ENCODE measurements at places on chromosomes 6 and 20.
A peak's percentile ranks its signal among the peaks of the same experiment; 100 is the strongest.

GRCh38 chr20:13638162-13638495 lies 603 bp downstream of the TASP1 start:
- DNase-seq, result no peak

GRCh38 chr20:33445881-33446625 lies 2.5 kb upstream of the SNTA1 start:
- DNase-seq, result no peak

- no peak for DNase-seq
Measured at GRCh38 chr20:717832-718231, 42.2 kb upstream of the SCRT2 start.

DNA sequence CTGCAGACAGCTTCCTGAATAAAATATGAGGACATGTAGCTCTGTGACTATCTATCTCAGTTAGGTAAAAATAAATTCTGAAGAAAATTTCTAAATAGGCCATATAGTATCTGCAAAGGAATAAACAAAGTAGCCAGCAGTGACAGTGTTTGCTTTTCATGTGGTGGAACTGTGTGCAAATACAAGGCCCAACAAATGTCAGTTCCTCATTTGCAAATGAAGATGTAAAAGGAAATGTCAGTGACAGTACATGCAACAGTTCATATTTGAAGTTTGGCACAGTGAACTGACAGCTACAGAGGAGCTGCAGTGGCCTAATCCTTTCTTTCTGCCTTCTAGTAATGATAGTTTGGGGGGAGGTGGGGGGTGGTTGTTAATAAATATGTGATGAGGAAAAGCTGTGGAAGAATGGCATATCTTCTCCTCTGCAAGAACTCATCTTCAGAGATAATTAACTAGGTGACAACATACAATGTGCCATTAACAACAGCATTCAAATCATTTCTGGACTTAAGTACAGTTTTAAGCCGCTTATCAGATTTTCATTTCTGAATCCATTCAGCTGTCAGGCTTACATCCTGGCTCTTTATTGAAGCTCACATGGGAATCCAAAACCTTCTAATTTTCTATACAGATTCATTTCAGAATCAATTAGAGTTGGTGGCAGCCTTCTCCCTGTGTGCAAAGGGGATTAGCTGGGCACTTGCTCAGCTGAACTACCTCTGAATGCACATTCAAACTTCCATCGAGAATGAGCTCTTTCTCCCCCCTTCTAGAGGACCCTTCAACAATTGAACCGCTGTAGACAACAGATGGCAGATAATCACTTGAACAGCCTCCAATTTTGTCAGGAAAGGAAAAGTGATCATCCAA lies 1059.0 kb upstream of the EPHA7 start:
- no peak for DNase-seq

DNA sequence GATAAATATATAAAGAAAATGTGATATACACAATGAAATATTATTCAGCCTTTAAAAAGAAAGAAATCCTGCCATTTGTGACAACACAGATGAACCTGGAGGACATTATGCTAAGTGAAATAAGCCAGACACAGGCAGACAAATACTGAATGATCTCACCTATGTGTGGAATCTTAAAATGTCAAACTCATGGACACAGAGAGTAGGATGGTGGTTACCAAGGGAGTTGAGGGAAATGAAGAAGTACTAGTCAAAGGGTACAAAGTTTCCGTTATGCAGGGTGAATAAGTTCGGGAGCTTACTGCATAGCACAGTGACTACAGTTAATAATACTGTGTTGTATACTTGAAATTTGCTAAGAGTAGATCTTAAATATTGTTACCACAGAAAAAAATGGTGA lies 14.6 kb upstream of the DEFB132 start:
- DNase-seq, result peak; percentile 36

DNA sequence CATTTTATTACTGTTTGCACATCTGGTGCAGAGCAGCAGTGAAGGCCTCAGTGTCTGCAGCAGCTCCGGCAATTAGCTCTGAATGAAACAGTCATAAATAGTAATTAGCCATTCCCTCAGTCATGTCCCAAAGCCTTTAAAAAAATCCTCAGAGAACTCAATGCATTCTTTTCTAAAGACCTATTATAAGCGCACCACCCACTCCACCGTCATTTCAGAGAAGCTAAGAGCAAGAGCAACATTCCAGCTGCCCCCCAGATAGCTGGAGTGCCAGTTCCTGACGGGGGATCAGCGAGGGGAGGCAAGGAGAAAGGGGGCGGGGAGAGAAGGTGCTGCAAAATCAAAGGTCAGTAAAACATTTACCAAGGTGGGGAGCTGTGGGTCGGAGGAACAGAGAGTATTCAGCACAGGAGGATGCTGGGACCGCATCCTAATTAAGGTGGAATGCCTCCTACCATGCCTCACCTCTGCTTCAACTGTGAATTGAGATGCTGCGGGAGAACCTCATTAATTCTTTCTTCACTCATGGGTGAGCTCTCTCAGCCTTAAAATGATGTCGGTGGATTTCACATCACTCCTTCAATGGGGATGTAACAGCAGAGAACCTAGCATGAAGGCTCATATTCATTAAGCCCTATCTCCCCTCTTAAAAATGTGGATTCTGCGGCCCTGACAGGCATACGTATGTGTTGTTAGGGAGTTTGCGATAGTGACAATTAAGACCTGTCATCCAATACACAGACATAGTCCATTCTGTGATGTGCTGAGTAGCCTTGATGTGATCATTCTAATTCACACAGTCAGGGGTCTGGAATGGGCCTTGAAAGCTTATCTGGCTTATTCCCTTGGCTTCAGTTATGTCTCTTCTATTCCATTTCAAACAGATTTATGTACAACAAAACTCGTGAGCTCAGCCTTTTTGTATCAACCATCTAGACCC lies 469.5 kb upstream of the NRSN1 start:
- no peak for DNase-seq

GRCh38 chr6:392441-393390 lies 1.2 kb downstream of the IRF4 start:
- DNase-seq, result peak; percentile 44

GRCh38 chr20:13765299-13765698 lies 19.4 kb downstream of the ESF1 start:
- no peak for DNase-seq

DNA sequence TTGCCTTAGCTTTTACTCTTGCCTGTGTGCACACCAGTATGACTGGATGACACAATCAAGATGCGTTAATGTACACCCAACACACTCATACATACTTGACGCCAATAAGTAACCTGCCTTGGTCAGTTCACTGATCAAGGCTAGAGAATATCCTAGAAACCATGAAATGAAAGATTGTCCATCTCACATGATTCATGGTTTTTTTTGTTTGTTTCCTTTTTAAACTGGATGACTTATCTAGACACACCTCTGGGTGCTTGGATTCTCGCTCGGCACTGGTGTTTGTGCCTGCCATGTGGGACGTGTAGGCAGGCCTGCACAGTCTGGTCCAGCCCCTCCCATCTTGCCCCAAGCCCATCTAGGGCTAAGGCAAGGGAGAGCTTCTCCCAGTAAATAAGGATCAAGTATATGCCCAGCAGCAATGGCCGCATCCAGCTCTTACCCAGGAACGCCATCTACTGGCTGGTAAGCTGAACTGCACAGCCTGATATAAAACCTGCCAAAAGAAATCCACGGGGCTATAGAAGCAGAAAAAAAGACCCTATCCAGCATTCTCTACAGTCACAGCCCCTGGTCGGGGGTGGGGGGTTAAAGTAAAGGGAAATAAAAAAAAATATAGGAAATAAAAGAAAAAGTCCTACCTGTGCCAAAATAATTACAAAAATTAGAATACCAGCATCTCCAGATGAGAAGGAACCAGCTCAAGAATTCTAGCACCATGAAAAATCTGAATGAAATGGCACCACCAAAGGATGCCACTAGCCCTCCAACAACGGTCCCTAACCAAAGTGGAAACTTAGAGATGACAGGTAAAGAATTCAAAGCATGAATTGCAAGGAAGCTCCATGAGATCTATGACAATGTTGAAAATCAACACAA lies 73.3 kb downstream of the OTOR start:
- DNase-seq, result peak; percentile 61

DNA sequence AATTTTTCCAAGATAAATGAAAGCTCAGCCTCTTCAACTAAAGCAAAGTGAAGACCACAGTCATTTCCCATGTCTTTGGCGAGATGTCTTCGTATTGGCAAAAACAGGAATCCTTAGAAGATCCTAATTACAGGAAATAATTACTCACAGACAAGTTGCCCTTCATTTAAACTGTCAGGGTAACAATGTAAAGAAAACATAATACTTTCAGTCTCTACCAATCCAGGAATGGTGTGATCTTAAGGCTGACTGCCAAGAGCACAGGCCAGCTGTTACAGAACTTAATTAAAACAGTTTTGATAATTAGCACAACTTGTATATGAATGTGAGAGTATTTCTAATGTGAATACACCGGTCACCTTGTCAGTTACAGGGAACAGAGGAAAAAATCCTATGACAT lies 292.2 kb downstream of the PACRG start:
- DNase-seq, result no peak

DNA sequence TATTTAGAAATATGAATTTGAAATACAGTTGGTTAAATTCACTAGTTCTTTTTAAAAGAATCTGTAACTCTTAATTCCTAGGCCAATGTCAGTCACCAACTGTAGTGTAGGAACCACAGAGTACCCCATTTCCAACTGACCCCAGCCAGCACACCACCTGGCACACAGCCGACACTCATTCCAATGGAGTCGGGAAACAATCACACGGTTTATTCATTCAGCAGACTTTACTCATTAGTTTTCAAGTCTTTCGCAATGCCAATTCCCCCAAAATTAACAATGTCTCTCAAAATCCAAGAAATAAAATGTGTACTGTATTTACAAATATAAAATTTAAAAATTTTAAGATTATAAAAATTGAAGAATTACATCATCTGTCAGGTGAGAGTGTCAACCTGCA lies 13.5 kb downstream of the ARG1 start:
- no peak for DNase-seq

- DNase-seq, result no peak
Measured at GRCh38 chr6:79584332-79584731, 46.8 kb upstream of the SH3BGRL2 start.

GRCh38 chr6:22892452-22892851 lies 323.1 kb downstream of the HDGFL1 start:
- peak; percentile 33 for DNase-seq

GRCh38 chr6:16343593-16343992 lies 105.2 kb downstream of the GMPR start:
- no peak for DNase-seq

DNA sequence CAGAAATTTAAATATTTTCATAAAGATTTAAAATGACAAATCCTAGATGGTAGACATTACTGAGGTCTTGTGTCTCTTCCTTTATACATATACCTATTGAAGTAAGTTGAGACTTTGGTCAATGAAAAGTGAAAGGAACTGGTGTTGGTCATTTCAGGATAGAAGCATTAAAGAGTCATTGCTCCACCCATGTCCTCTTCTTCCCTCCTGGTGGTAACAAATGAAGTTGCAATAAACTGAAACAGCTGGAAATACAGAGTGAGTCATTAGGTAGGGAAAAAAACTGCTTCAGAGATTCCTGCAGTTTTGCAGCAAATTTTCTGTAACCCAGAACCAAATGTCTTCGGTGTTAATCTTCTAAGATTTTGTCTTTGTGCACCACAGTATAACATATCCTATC lies 448.0 kb downstream of the EYS start:
- DNase-seq, result no peak

DNA sequence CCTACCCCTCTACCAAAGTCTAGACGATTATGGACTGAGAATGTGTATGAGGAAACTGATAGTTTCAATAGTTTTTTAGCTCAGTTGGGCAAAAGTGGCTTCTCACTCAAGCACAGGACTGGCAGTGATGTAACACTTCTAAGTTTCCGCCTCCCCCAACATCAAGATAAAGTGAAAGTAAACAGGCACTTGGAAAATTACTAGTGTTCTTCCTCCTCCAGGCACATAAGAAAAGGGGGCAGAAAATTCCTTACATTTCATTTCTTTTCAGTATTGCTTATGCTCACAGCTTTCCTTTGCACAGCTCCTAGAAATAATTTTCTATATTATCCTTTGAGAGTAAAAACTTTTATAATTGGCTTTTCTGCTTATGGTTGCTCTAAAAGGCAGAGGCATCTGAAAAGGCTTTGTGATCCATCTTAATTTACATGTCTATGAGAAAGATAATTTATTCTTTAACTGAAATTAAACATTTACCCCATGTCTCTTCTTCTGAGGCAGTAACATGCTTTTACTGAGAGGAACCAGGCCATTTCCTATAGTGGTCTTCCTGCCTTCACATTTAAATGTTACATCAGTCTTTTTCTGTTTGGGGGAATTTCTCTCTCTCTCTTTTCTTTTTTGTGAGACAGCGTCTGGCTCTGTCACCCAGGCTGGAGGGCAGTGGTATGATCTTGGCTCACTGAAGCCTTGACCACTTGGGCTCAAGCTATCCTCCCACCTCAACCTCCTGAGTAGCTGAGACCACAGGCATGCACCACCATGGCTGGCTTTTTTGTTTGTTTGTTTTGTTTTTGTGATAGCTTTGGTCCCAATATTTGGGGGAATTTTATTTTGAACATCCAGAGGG lies 65.0 kb upstream of the EEF1A1 start:
- DNase-seq, result peak; percentile 87

GRCh38 chr6:156013155-156013554 lies 557.5 kb upstream of the NOX3 start:
- no peak for DNase-seq

GRCh38 chr6:158009935-158010585 lies 28.4 kb downstream of the SYNJ2 start:
- DNase-seq, result no peak

GRCh38 chr6:164763788-164764187 lies 545.6 kb downstream of the C6orf118 start:
- DNase-seq, result no peak

DNA sequence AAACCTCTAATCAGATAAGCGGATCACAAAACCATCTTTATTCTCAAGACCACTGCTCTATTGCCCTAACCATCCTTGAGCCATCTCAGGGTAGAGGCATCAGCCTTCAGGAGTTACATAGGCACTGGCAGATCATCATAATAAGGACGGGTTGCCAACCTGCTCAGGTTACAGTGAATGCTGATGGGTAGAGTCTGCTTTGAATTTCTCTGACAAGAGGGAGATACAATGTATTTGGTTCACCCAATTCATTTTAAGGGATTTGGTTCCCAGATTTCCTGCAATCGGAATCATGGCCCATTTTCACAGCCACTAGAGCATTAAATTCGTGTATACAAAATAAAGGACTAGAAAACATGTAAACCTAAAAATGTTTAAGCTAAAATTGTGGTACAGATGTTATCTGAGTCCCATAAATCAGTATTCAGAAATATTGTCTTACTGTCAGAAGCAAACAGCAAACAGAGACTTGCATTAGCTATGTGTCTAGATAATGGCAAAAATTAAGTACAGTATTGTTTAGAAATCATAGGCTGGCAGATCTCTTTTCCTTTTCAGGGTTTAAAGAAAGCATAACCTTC lies 41.9 kb upstream of the TMEM170B start:
- DNase-seq, result no peak

- no peak for DNase-seq
Measured at GRCh38 chr6:105292689-105293339, 110.1 kb downstream of the PREP start.

GRCh38 chr6:3306848-3307247 lies 48.1 kb downstream of the PSMG4 start:
- DNase-seq, result no peak

GRCh38 chr6:79422666-79423065 lies 114.6 kb downstream of the LCA5 start:
- DNase-seq, result no peak

GRCh38 chr6:125262016-125263013 lies 39.5 kb downstream of the HDDC2 start:
- peak; percentile 65 for DNase-seq

Measured in suppressor macrophage treated with lipopolysaccharide for 1 hour (primary cell).